Hematopoietic multipotent progenitor cell (in vitro differentiated cells): ENCODE measurements at places on chromosomes 12 and 14. TPM values are rescaled to one million over a fixed set of nuclear protein-coding genes. Genes with fewer than 3 reads are reported as not detected.

TSPAN8 gene
- total RNA-seq: not detected

LPAR5 gene
- total RNA-seq: 3.8 TPM

PPP1R13B gene
- 0.54 TPM for total RNA-seq

NFE2 gene
- total RNA-seq: 318 TPM

KERA gene
- not detected for total RNA-seq

AHNAK2 gene
- under 0.01 TPM for total RNA-seq

GPR132 gene
- total RNA-seq: 13.5 TPM

FAIM2 gene
- under 0.01 TPM for total RNA-seq

EIF2S3B gene
- total RNA-seq: 10.2 TPM

KRT82 gene
- not detected for total RNA-seq

RTL1 gene
- not detected for total RNA-seq

DNA sequence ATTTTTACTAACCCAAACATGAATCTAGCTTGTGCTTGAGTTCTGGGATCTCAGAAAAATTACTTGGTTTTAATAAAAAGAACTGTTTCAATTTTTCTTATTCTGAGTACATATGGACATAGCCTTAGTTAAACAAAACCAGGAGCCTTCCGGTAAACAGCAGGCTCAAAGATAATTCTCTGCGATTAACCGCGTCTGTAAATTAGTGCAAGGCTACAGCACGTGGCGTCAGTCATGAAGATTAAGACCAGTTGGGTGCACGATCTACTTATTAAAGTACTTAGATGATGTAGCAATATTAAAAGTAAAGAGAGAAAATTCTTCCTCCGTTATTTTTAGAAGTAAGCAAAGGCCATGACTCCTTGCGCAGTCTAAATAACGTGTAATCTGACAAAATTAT lies 700 bp downstream of the KCNJ8 start:
- DNase-seq: no peak

- DNase-seq: no peak
Observed at GRCh38 chr14:104285508-104285840, 147.1 kb downstream of the KIF26A start.

DNA sequence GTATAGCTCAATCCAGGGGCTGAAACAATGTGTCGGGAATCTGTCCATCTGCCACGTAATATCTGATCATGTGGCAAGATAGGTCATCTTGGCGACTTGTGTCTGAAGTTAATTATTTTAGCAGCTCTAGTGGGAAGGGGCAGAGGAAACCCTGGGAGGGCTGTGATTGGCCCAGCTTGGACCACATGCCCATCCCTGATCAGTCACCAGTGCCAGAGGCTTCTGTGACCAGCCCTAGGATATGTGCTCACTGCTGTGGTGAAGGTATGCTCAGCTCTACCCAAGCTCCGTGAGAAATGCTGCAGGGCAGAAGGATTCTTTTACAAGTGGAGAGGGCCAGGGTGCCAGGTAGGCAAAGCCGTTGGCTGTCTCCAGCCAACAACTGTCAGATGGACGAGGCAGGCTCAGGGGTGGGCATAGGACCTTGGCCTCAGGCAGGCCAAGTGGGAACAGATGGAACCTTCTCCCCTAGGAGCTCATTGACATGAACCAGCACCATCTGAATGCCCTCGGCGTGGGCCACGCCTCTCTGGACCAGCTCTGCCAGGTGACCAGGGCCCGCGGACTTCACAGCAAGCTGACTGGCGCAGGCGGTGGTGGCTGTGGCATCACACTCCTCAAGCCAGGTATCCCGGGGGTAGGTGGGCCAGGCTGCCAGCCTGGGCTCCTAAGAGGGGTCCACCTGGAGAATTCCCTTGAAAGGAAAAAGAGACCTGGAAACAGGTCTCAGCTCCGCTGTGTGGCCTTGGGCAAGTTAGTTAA lies 21.1 kb downstream of the MVK start:
- DNase-seq: no peak

GRCh38 chr12:109140560-109140959 lies 24.2 kb downstream of the ACACB start:
- no peak for DNase-seq

DNA sequence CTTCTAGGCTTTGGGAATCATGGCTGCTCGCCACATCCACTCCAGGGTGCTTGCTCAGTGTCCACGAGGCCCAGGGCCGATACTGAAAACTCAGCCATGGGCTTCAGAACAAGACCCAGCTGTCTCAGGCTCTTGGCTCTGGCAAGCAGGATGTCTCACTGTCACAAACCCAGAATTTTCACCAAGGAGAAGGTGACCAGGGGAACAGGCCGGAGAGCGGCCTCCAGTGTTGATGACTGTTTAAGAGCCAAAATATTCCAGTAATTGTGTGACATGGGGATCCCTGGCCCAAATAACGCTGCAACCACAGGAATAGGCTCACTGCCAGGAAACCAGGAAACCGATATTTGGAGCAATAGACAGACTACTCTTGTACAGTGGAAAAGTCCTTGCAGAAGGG lies 9.8 kb upstream of the SERPINA5 start:
- no peak for DNase-seq

- DNase-seq: no peak
Observed at GRCh38 chr12:1880876-1881275, 37.6 kb downstream of the CACNA2D4 start.

- DNase-seq: no peak
Observed at GRCh38 chr14:98803196-98803595, 468.8 kb downstream of the BCL11B start.

- DNase-seq: no peak
Observed at GRCh38 chr14:87748558-87748957, 244.4 kb downstream of the GALC start.

GRCh38 chr14:35034440-35034833 lies 11.6 kb upstream of the FAM177A1 start:
- DNase-seq: no peak

DNA sequence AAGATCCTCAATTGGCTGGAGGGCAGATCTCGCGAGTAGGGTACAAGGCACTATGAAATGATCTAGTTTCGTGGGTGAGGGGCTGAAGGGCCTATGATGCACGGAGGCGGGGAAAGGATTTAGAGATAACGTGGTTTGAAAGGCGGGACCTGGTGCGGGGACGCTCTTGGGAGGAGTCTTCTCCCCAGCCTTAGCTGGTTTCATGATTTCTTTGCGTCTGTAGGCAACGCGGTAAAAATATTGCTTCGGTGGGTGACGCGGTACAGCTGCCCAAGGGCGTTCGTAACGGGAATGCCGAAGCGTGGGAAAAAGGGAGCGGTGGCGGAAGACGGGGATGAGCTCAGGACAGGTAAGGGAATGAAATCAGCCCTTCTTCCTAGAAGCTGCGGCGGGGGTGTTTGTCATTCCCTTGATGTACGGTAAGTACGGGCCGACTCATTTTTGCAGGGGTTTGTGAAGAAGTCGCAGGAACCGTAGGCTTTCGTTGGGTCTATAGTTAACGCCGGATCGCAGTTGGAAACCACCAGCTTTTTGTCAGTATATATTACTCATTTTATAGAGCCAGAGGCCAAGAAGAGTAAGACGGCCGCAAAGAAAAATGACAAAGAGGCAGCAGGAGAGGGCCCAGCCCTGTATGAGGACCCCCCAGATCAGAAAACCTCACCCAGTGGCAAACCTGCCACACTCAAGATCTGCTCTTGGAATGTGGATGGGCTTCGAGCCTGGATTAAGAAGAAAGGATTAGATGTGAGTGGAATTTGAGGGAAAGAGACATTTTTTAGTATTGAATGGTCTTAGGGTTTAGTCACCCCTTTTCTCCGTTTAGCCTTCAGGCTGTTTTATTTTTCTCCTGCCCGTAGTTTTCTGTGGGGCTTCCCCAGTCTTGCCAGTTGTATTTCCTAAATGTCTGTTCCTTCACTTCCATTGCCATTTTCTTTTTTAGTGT lies 602 bp downstream of the APEX1 start:
- no peak for DNase-seq

DNA sequence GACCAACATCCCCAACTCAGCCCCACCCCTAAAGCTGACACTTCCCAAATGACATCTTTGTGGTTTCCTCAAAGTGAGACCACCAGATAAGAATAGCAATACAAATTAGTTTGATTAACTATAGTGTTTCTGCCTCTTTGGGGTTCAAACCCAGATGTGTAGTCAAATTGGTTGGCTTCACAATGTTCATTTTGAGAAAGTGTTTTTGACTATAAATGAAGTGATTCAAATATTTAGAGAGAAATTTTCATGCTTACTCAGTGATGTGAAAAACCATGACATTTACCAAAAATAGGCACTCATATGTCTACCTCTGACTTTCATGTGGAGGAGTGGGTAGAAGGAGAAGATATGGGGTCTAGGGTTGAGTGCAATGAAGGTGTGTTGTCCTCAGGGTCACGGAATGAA lies 218.4 kb downstream of the BCAT1 start:
- no peak for DNase-seq

DNA sequence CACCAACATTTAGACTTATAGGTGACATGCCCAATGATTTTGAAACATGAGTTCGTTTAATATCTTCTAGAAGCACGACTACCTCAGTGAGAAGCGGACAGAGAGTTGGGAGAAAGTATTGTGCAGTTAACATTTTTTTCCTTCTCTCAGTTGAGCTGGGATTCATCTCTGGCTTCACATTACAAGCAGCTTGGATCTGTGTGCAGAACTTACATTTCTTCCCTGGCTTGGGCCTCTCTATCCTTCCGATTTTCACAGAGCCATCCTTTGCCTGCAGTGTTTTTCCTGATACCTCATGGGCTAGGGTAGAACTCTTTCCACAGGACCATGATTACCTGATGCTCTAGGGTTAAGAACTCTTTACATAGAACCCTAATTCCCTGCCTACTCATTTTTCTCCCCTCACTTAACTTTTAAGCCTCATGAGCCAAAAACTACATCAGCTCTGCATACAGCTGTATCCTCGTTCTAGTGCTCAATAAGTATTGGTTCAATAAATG lies 86.5 kb downstream of the FLRT2 start:
- no peak for DNase-seq

DNA sequence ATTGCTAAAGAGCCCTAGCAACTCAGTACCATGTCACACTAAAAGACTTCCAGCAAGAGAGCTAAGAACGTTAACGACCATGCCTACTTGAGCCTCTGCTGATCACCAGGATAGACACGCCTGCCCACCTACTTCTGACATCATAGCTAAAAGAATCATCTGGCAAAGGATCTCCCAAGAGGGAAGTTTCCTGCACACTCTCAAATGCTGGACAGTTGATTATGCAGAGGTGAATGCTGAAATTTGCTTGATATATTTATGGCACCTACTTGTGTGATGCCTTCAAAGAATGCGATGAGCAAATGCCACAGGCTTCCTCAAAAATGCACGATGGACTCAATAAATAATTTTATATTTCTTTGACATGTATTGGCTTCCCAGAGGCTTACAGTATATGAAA lies 113.6 kb downstream of the GALC start:
- DNase-seq: no peak

DNA sequence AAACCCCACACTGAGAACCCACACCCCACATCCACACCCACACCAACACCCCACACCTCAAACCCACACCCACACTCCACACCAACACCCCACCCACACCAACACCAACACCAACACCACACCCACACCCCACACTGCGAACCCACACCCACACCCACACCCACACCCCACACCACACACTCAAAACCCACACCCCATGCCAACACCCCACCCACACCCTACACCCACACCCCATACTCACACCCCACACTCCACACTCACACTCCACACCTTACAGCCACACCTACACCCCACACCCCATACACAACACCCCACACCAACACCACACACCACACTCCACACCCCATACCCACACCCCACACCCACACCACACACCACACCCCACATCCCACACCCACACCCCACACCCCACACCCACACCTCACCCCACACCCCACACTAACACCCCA lies 38.0 kb downstream of the TMEM120B start:
- no peak for DNase-seq
